DMS53 (cell line): ENCODE measurements at places on chromosomes 1 and 21.

- no peak for DNase-seq
Measured at GRCh38 chr1:98783821-98784220, 122.3 kb downstream of the SNX7 start.

DNA sequence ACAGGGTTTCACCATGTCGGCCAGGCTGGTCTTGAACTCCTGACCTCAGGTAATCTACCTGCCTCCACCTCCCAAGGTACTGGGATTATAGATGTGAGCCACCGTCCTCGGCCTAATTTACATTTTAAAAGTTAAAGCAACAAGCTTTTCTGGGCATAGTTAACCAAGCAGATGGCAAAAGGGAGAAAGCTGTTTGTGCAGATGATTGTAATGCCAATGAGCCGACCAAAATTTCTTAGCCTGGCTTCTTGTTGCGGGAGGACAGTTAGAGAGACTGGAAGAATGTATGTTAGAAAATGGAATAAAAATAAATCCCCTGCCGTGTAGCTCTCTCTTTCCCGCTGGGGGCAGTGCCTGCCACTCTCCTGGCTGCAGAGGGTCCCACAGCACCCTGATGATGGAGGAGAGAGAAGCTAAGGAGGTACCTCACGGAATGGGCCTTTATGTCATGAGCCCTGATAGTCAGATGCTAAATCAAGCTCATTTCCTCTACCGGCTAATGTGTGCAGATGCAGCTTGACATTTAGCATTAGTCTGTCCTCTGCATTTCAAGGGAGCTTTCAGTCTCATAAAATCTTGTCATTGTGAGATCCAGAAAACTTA, 87.2 kb downstream of the HHAT start:
- DNase-seq: no peak

DNA sequence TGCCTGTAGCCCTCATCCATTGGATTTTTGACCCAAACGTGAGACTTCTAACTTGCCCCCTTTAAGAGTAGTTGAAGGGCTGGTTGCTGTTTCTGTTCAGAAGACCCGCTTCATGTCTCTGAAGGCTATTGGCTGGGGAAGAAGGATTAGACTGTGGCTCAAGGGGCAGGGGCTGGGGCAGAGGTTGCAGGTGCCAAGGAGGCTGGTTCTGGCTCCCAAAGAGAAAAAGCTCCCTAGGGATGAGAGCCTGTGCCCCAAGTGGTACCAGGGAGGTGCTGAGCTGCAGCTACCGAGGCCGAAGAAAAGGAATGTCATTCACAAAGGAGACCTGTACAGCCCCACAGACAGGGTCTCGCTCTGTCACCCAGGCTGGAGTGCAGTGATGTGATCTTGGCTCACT, 5.8 kb downstream of the WNT3A start:
- DNase-seq: no peak

GRCh38 chr1:210132582-210132981, 100.0 kb upstream of the SERTAD4 start:
- peak; percentile 7 for DNase-seq

DNA sequence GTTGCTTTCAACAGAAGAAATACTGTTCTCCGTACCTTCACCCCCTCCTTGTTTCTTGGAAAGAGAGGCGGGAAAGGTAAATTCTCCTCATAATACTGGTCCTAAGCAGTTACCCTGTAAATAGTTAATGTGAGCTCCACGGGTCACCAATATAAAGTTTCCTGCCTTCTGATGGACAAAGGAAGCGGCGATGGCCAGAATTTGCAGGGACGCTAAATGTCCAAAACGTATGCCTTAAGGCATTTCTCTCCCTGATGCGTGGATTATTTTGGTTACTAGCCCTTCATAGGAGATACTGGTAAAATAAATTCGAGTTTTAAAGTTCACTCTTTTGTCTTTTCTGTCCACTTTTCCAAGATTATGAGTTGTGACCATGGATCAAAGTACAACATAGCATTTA, 898 bp upstream of the PTGS2 start:
- DNase-seq: no peak

DNA sequence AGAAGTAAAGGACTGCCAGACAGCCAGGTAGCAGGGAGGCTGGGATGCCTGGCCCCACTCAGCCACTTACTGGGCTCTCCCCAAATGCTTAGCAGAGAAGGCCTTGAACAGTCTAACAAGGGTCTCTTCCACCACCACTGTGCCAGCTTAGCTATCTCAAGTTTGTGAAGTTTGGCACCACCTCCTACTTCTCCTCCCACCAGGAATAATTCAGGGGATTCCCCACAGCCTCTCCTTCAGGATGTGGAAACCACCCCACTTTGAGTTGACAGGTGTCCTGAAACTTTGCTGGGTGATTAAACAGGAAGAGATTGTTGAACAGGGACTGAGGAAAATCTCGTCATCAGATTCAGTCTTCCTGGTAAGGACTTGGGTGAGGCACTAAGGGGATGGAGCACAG, 59.4 kb upstream of the ATP1B1 start:
- no peak for DNase-seq

DNA sequence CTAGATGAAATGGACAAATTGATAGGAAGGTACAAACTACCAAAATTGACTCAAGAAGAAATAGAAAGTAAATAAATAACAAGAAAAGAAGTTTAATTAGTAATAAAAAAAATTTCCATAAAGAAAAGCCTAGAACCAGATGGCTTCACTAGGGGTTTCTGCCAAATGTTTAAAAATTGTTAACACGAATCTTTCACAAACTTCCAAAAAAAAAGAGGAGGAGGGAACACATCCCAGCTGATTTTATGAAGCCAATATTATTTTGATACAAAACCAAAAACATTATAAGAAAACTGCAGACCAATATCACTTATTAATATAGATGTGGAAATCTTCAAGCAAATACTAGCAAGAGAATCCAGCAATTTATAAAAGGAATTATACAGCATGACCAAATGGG, 89.5 kb downstream of the COLGALT2 start:
- no peak for DNase-seq

DNA sequence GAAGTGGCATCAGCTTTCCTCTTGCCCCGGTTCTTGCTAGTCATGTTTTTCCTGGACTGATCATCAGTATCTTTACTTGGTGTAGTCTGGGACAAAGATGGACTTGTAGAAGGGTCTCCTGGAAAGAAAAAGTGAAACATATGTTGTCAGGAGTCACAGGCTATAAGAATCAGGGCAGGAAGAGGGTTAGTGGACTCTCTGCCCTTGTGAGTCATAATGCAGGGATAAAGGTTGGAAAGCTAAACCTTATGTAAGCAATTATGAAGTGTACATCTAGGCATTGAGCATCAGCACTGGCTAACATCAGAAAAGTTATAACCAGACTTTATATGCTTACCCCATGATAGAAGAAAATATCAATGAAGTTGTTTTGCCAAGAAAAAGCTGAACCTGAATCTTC, 51.2 kb downstream of the XKR8 start:
- DNase-seq: no peak

- DNase-seq: no peak
Measured at GRCh38 chr1:67336157-67336556, 28.5 kb downstream of the IL12RB2 start.

DNA sequence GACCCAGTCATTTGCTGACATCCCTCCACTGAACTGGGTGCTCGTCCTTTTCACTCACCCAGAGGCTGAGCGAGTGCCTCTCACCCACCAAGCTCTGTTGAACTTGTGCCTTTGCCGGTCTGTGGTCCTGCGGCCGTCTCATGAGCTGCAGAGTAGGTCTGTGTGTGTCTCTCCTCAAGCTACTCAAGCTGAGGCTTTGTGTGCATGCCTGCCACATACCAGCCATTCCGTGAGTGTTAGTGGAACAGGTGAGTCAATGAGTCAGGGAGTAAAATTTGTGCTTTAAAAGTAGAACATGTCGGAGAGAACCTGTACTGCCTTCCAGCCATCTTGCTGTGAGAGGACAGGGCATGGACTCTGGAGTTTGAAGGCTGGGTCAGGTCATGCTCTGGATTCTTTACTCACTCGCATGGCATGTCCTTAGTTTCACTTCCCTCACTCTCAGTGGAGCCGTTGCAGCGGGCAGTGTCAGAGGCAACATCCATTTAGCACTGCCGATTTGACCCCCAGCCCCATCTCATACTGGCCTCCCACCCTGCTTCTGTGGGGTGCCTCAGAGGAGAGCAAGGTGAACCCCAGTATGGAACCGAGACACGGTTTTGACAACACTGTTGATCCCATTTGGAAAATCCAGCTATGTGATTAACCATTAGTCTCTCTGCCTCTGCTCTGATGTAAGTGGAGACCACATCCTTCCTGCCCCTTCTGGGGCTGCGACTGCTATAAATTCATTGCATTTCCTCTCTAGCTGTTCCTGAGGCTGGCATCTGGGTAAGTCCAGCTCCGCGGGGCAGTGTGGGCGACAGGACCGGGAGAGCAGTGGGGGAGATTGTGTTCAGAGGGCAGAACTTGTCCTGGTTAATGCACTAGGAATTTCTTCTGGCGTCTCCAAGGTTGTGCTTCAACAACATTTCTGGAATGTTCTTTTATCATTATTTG, at the start of gene NLRP3:
Gene NLRP3 (plus strand): TSS at position 751 of the 939 bp plus-strand sequence. CDS start 2,628 bp downstream, outside the sequence.
- DNase-seq: no peak

DNA sequence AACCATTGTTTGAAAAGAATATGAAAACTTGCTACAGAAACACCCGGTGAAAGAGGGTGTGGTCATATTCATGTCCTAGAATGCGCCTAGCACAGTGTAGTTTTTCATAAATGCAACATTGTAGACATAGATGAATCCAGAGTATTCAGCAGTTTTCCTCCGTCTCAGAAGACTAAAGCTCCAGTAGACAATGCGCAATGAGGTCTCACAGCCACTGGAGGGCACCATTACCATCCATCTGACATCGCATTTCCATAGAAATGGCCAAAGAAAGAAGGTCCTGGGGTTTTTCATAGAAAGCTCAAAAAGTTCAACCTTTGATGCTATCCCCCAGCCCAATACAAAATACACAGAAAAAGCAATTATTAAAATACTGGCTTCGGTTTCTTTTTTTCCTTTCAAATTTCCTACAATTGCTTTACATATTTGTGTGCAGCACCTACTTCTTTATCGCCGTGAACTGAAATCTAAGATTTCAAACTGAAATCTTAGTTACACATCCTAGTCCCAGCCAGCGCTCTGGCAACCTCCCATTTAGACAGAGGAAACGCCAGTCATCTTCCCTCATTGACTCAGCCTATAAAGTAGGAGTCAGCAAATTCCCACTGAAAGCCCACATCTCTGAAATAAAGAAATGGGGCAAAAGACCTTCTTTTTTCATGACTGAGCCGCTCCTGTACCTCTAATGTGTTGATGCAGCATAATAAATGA, 3.9 kb upstream of the CD58 start:
- DNase-seq: peak; percentile 52

DNA sequence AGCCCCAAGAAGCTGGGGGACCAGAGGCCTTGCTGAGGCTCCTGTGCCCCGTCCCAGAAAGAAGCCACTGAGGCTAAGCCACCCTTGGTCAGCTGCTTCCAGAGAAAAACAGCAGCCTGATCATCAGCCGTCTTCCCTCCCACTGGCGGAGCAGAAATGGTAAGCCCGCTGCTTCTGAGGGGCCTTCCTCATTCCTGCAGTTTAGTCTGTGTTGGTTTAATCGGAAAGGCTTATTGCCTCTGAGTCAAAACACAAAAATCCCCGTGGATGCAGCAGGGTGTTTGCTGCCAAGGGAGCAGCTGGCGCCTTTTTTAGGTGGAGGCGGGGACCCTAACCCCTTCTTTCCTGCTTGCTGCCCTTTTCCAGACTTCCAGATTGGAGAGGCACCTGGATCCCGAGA, 33.9 kb downstream of the SPSB1 start:
- DNase-seq: no peak

DNA sequence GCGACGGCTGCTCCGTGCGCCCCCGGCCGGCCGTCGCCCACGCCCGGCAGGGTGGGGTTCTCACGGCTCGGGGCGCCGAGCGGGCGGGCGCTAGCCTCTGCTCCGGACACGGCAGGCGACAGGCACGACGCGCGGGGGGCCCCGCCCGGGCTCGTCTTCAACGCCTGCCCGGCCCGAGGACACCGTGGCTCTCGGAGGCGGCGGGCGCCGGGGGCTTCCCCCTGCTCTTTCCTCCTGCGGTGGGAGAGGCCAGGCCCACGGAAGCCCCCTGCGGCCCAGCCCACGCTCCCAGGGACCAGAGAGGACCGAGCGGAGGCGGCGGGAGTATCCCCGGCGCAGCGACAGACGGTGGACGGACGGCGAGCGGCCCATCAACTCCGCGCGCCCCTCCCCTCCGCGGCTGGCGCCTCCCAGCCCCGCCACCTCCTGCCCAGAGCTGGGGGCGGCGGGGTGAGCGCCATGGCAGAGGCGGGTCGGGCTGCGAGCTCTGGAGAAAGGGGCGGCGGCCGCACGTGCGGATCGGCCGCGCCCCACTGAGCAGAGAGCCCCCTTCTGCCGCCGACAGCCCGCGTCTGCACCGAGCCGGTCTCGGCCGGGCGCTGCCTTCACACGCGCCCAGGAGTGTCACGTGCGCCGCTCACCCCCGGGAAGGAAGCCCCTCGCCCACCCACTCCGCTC, at the start of the genes SHE and TDRD10:
Gene SHE (minus strand): TSS at position 347 of the 678 bp plus-strand sequence. CDS start 386 bp downstream, outside the sequence.
Gene TDRD10 (plus strand): TSS at position 154 of the 678 bp plus-strand sequence. CDS start 4,685 bp downstream, outside the sequence.
- peak; percentile 28 for DNase-seq

DNA sequence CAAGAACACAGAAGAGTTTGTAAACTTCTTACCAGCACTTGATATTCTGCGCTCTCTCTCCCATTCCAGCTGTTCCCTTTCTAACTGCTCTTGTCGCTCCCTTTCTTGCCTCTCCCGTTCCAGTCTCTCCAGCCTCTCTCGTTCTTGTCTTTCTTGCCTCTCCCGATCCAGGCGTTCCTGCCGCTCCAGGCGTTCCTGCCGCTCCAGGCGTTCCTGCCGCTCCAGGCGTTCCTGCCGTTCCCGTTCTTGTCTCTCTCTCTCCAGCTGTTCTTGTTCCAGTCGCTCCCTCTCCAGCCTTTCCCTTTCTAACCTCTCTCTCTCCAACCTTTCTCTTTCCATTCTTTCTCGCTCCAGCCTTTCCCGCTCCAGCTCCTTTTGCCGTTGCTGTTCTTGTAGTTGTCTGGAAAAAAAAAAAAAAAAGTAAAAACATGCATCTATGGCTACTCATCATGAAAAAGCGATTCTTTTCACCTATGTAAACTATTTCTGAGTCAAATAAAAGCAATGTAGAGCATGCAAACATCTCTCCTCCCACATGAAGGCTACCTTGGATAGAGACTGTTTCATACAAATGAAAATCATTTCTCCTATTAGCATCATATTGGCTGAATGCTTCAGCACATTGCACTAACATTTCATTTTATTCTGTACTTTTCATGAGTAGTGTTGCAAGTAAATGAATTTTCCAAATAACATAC, 91.5 kb upstream of the LBR start:
- DNase-seq: peak; percentile 61

- no peak for DNase-seq
Measured at GRCh38 chr1:105442901-105443300, 1613.6 kb upstream of the PRMT6 start.

DNA sequence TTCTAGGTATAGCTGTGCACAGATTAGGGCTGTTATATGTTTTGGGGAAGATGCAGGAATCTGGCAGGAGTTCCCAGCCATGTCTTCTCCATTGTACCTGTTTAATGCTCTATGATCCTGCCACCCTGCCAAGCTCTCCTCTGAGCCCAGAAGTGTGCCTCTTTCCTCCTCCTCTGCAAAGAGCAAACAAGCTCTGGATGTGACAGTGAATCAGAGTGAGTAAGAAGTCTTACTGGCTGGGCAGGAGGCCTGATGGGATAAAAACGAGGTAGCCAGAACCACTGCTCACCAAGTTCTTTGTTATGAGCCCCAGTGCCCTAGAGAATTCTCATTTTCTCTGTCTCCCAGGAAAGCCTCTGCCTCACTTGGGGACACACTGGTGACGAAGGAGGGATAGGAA, 69.0 kb downstream of the BRINP2 start:
- no peak for DNase-seq

- no peak for DNase-seq
Measured at GRCh38 chr21:43757601-43758000, 18.5 kb downstream of the CSTB start.
